COR-L47 (cell line): ENCODE measurements at places on chromosomes 2 and 18.
A peak's percentile ranks its signal among the peaks of the same experiment; 100 is the strongest.

DNA sequence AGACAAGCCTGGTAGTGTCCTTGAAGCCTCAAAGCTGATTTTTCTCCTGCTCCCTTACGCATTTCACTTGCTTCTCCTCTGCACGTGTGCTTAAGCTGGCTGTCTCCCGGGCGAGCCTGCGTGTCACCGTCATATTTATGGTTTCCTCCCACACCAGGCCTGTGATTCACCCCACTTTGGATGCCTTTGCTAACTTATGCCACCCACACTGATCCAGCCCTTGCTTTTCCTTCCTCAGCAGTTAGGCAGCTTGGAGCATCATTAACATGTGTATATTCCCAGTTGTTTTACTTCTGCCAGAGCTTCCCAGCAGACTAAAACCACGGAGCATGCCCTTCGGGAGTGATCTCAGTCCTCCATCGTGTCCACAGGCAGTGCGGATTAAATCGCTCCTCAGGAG is 2.2 kb downstream of the ST3GAL5 start:
- DNase-seq: no peak

DNA sequence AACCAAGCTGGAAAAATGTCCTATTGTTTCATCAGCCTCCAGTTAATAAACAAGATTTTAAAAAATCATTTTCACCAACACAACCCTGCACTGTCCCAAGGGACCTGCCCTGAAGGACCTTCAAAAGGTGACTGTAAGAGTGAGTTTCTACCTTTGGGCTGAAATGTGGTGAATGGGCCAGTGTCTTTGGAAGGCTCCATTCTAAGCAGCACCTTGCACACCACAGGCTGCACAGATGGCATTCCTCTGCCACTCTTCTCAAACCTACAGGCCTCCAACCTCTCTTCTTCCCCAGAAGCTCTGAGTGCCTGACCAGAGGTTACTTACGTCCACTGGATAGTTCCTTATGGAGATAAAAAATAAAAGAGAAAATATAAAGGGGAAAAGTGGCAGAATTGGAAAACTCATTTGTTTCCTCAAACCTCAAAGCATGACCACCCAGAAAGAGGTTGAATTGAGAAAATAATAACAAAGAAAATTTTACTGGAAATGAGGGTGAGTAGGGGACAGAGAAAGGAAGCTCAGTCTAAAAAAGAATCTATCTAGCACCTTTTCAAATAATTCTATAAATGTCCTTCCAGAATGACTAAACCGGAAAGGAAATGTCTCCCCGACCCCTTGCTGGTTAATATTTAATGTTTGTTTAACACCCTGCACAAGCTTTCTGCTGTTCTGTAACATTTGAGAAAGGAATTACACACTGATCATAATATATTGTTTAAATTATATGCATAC is 175.7 kb downstream of the METTL4 start:
- DNase-seq: no peak

GRCh38 chr18:58144671-58145285 is 100.8 kb downstream of the NEDD4L start:
- DNase-seq: peak; percentile 84

DNA sequence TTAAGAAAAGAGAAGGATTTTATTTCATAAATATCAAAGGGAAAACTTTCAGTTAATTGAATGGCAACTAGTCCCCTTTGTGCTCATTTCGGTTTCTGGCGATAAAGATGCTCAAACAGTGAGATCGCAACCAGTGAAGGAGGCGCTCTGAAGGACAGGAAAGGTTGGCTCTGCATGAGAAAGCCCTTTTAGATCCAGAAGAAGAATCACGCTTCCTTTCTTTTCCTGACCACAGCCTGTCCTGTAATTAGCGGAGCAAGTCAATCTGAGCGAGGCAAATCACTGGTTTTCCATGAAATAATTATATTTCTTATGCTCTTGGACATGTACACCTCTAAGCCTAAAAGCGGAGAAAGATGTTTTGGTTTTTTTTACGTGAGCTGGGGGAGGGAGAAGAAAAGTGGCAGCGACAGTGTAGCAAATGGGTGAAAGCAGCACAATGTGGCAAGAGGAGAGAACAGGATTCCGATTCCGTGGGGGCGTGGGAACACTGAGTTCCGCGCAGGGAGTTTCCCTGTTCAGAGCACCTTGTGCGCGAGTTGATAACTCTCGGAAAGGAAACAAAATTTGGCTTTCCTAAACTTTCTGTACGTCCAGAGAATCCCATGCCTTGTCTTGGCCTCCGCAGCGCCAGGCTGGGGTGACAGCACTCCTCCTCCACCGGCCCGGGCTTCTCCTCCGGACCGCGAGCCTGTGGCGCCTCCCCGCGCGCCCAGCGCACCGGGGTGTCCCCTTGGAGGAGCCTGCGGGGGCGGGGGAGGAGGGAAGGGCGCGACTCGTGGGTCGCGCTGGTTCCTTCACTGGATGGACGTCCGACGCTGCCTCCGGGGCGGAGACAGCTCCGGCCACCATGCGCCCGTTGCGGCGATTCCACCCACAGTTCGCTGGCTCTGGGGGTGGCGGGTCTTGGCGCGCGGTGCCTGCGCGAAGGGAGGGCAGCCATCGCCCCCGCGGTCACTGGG is 620 bp upstream of the SLC9A2 start:
- DNase-seq: no peak

- DNase-seq: no peak
Observed at GRCh38 chr2:171317492-171318125, 116.2 kb downstream of the METTL8 start.

DNA sequence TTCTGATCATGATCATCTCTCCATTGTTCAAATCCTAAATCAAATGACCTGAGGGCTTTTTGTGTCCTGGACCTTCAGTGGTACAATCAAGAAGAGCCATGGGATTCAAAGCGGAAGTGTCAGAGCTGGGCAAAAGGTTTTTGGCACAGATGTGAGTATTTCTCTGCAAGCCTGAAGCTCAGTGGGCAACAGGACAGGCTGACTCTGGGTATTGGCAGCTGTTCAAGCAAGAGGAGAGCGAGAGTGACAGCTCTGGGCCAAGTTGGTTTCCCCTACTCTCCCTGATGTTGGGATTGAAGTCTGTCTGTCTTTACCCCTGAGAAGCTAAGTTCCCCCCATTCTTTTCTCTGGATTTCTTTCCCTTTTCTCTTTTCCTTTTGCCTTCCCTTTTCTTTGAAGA is 33.3 kb downstream of the DSEL start:
- DNase-seq: peak; percentile 32

GRCh38 chr2:6770006-6770405 is 95.7 kb downstream of the CMPK2 start:
- DNase-seq: no peak

DNA sequence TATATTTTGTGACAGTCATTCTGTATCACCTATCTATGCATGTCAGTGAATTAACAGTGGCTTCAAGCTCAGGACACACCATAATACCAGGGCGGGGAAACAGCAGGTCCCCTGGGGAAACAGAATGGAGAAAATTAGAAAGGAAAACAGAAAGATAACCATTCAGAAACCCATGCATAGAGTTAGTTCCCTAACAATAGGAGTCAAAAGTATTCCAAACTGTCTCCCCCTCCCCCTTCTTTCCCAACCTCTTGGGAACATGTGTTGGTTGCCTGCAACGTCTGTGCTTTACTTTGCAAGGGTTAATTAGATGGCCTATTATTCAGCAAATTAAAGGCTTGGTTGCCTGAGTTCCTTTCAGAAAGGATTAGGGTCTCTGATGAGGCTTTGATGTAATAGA is 176.4 kb downstream of the MYO3B start:
- DNase-seq: peak; percentile 75

DNA sequence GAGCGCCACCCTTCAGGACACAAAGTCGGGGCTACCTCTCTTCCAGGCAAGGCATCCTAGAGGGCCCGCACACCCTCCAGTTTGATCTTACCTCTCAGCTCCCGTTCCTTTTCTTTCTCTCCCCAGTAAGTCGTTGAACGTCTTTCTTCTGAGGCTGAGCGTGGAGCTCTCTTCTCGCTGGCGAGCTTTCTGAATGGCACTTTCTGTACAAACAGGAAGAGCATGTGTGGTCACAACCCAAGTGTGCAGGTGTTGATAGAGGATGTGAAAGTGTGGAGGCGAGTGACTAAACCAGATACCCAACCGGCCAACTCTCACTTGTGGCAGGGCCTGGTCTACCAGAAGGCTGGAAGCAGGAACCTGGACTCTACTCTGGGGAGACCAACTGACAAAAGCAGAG is at the start of gene AFF3:
TSS of gene AFF3 (minus strand) at position 198 of the 400 bp plus-strand sequence. CDS start 38,136 bp downstream, outside the sequence.
- DNase-seq: no peak

DNA sequence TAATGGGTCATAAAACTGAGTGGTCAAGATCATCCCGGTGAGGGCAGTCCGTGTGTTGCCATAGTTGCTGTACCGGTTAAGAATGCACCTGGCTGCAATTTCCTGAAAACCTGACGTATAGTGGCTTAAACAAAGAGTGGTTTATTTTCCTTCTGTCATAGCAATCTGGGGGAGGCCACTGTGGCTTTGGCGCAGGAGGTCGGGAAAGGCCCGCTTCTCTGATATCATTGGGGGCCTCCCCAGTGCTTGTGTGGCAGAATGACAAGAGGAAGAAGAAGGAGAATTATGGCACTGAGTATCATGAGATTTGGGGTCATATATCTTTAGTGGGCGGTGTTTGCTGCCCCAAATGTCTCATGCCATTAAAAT is 4.4 kb downstream of the C2orf92 start:
- no peak for DNase-seq

GRCh38 chr2:166256896-166257295 is 118.8 kb downstream of the SCN9A start:
- DNase-seq: no peak

- no peak for DNase-seq
Observed at GRCh38 chr2:225543626-225544025, 144.1 kb downstream of the NYAP2 start.

DNA sequence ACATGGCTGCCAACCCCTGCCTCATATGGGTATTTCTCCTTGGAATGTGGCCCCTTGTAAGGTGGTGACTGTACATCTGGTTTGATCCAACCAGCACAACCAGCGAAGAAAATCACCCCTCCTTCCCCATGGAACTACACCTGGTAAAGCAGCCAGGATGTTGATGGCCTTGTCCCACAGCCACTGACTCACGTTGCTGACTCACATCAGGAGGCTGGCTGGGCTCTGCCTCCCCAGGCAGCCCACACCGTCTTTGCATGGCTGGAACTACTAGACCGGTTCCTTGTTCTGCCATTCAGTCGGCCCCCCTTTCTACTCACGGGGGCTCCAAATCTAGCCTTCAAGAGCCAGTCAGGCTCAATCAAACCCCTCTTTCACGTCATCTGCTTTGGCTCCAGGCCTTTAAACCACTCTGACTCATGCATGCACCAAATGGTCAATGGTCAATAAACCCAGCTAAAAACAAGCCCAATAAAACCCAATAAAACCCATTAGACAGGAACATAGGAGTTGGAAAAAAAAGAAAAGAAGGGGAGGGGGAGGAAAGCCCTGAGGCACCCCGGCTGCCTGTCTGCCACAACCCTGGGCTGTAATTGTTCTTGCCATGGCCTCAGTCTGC is 114.8 kb downstream of the PLB1 start:
- no peak for DNase-seq

GRCh38 chr18:34223164-34223892 is 1.4 kb downstream of the NOL4 start:
- peak; percentile 76 for DNase-seq

GRCh38 chr18:8701546-8702118 is 3.7 kb upstream of the MTCL1 start:
- no peak for DNase-seq

GRCh38 chr2:208012449-208012848 is 12.9 kb downstream of the PLEKHM3 start:
- no peak for DNase-seq

- no peak for DNase-seq
Observed at GRCh38 chr2:203347375-203347774, 19.2 kb downstream of the ABI2 start.

GRCh38 chr2:143148011-143148410 is 18.8 kb downstream of the ARHGAP15 start:
- DNase-seq: no peak

- DNase-seq: no peak
Observed at GRCh38 chr2:33116799-33117198, 170.0 kb downstream of the LTBP1 start.

- DNase-seq: no peak
Observed at GRCh38 chr2:84548303-84548702, 32.0 kb downstream of the DNAH6 start.

DNA sequence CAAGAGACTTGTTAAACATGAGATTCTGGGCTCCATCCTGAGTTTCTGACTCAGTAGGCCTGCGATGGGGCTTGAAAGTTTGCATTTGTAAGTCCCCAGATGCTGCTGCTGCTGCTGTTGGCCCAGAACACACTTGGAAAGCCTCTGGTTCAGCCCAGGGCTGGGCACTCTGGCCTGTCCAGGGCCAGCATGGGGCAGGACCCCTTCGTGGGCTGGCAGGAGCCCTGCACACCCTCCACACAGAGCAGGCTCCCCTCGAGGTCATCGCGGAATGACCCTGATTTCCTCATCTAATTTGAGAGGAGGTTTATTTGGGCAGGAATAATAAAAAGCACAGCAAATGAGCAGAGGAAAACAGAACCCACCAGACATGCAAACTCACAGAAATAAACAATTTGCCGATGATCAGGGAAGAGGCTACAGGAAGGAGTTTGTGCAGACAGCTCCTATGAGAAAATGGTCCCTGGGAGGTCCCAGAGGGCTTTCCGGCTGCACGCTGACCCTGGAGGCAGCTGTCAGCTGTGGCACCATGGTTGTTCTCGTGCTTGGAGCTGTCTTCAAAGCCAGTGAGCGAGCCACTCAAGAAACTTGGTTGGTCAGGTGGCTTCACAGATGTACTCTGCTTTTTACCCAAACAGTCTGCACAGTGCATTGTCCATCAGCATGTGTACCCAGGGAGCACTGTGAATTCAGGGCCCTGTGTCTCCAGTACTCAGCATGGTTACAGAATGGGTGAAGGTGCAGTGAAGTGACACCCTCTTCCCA is 119.3 kb downstream of the GLI2 start:
- DNase-seq: no peak

DNA sequence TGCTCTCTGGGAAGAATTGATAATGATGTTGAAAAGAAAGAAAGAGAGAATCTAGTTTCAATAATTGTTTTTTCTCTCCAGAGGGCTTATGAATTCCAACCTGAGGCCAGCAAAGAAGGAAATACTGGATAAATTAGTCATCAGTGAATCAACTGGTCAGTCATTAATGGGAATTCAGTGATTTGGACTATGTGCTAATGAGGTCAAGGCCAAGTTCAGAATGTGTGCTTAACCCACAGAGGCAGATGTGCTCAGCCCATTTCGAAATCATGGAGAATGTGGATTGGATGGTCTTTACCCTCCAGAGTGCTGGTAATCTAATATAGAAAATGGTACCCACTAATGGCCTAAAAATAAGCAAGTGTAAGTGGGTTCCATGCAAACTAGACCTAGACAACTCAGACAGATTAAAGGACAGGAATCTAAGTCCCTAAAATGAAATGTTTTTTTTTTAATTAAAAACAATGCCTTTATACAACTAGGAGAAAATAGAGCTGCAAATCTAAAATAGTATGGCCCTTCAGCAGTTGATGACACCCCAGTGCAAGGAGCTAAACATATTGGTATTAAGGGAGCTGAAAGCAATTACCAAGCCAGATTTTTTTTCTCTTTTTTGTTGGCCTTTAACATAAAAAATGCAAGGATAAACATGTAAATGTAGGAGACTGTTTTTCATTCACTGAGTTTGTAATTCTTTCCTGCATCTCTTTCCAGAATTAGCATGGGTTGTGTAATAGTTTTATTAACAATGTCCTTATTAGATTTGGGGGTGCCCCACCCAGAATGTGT is 296.9 kb downstream of the SATB2 start:
- DNase-seq: no peak
